ENCODE measurements at places on chromosomes 3 and 15.

DNA sequence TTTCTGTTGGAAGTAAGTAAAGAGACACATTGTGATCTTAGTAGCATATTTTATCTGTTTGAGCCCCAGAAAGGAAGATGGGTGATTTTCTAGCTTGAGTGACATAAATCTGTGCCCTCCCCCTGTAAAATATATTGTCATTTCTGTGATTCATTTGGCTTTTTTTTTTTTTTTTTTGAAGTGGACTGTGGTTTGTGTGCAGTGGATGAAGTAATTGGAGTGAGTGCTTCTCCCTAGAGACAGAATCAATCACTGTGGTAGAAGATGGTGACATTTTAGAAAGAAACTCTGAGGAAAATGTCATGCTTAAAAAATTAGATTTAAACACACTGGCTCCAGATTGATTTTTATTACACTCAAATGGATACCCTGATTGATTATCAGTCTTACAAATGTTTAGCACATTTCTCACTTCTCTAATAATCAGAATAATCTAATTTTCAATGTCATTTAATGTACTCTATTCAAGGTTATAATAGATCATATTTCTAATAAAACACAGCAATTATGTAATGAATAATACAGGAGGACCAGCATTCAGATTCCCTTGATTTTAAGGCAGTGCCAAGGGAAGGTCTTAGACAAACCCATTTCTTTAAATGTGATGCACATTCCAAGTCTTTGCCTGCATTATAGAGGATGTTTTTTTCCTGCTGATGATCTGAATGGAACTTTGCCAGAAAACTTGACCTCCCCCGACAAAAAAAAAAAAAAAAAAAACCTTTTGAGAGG lies 116.6 kb downstream of the TOP2B start:
- DNase-seq = no peak
- no peak overlapping the region for H3K27ac ChIP-seq
- peaks cover 16% of the 10 kb centered on the region for H3K4me1 ChIP-seq
- H3K4me3 ChIP-seq = no peak overlapping the region
- H3K27me3 ChIP-seq = no peaks in the 10 kb centered on the region
- H3K36me3 ChIP-seq = no peaks in the 10 kb centered on the region

DNA sequence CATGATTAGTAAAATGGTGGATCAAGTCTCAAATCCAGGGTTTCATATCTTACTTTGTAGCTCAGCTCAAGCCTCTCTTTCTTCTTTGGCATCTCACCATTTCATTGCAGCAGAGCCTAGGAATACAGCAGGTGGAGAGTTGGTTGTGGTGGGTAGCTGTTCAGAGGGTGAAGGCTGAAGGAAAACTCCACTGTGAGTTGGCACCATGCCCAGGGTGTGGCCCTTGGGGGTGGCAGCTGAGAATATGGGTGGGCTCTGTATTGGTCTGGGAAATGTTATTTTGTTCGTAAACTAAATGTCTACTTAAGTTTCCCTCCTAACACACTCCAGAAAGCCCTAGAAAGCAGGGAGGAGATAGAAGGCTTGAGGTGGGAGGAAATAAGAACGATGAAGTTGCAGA lies 1.7 kb upstream of the MAP1A start:
- H3K27ac ChIP-seq = peak overlapping the region; percentile 79
- peaks cover 6% of the 10 kb centered on the region for H3K36me3 ChIP-seq
- no peaks in the 10 kb centered on the region for H3K27me3 ChIP-seq

GRCh38 chr15:90705212-90705611 lies 11.9 kb upstream of the BLM start:
- DNase-seq = no peak
- no peaks in the 10 kb centered on the region for H3K36me3 ChIP-seq
- no peaks in the 10 kb centered on the region for H3K4me1 ChIP-seq
- H3K4me3 ChIP-seq = no peak overlapping the region

DNA sequence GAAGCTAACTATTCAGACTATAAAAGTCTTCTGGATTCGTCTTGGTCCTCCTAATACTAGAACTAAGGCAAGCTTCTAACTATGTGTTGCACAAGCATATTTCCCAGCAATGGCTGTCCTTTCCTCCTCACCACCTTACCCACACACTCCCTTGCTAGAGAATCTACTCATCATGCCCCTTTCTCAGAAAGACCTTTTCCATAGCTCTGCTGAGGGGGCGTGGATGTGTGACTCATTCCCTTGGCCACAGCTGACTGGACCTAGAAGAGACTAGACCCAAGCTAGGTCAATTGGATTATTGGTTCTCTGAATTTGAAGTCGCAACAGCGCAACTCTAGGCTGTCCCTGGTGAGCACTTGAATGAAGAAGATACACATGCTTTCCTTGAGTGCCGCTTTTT lies 47.1 kb downstream of the ERC2 start:
- no peak overlapping the region for H3K4me3 ChIP-seq
- H3K4me1 ChIP-seq = no peaks in the 10 kb centered on the region
- H3K36me3 ChIP-seq = no peaks in the 10 kb centered on the region
- DNase-seq = no peak

- peak overlapping the region; percentile 52 for H3K27ac ChIP-seq
- no peak overlapping the region for H3K4me3 ChIP-seq
- no peaks in the 10 kb centered on the region for H3K27me3 ChIP-seq
- no peak for DNase-seq
Measured at GRCh38 chr3:52670621-52671521, 14.8 kb downstream of the PBRM1 start.

- no peaks in the 10 kb centered on the region for H3K27me3 ChIP-seq
- no peaks in the 10 kb centered on the region for H3K36me3 ChIP-seq
- peaks cover 17% of the 10 kb centered on the region for H3K4me1 ChIP-seq
- DNase-seq = no peak
- H3K4me3 ChIP-seq = no peak overlapping the region
Measured at GRCh38 chr3:29065211-29065785, 215.6 kb upstream of the RBMS3 start.

DNA sequence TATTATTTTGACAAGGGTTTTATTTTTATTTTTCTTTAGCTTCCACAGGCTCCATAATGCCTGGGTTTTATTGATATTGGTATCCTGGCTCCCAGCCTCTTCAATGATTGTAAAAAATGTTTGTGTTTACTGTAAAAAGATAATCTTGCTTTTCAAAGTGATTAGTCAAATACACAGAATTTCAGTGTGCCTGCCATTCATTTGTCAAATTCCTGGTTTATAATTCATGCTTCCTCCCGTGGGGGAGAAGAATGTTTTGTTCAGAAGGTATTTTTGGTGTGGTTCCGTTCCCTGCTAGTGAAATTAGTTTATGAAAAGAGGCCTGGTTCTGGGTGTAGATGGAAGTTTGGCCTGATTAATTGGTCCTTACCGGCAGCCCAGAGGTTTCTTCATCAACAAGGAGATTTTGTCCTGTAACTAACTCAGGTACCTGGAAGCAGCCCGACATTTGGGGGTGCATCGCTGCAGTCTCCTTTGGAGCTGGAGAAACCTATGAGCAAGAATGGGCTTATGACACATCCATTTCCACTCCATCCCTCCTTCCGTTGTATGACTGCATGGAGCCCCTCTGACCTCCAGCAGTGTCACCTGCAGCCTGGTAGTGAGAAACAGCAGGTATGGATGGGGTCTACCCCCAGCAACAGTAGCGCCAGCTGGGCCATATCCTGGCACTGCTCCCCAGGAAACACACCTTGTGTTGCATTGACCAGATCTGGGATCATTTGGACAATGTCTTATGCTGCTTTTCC lies 101.5 kb downstream of the PGPEP1L start:
- peaks cover 29% of the 10 kb centered on the region for H3K4me1 ChIP-seq
- peaks cover 16% of the 10 kb centered on the region for H3K36me3 ChIP-seq
- peak overlapping the region; percentile 40 for H3K27ac ChIP-seq
- H3K4me3 ChIP-seq = no peak overlapping the region
- H3K27me3 ChIP-seq = no peaks in the 10 kb centered on the region
- DNase-seq = no peak

DNA sequence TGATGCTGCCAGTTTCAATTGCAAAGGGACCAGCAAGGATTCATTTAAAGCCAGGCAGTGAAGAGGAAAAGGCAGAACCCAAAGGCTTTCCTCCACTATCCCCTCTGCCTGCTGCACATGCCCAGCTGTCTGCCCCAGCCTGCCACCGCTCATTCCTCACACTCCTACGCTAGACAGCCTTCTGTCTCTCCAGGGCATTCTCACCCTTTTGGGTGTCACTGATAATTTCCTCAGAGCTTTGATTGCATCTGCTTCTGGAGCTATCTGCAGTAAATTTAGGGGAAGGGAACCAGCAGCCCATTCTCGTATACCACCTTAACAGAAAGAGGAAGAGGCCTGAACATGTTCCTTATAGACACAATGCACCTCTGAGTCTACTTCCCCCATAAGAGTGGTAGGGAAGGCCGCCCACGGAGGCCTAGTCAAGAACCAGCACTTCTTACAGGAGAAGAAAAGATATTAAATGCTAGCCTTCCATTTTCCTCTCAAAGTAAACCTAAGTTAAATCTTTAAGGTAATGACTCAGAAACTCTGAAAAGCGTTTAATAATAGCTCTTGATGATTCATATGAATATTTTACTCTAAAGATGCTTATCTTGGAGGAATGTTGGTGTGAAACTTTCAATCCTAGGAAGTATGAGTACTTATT lies 20.9 kb downstream of the NUDT16 start:
- H3K4me1 ChIP-seq = no peaks in the 10 kb centered on the region
- no peak overlapping the region for H3K27ac ChIP-seq
- no peaks in the 10 kb centered on the region for H3K27me3 ChIP-seq
- H3K36me3 ChIP-seq = no peaks in the 10 kb centered on the region
- DNase-seq = no peak
- H3K4me3 ChIP-seq = no peak overlapping the region

DNA sequence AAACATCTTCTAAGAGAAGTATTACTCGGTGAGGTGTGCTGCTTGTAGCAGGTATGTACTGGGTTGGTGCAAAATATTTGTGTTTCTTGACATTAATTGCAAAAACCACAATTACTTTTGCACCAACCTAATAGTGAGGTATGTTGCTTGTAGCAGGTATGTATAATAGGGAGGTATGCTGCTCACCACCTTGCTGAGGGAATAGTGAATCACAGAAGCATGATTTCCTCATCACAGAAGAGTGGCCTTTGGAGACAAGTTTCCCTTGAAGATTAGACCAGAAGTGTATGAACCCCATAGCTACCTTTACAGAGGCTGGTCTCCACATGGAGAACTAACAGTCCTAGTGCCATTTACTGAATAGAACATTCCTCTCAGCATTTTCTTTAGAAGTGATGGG lies 15.5 kb downstream of the DCP1A start:
- peaks cover 11% of the 10 kb centered on the region for H3K36me3 ChIP-seq
- H3K4me3 ChIP-seq = no peak overlapping the region
- no peak overlapping the region for H3K27ac ChIP-seq
- no peak for DNase-seq
- H3K4me1 ChIP-seq = peaks cover 11% of the 10 kb centered on the region

DNA sequence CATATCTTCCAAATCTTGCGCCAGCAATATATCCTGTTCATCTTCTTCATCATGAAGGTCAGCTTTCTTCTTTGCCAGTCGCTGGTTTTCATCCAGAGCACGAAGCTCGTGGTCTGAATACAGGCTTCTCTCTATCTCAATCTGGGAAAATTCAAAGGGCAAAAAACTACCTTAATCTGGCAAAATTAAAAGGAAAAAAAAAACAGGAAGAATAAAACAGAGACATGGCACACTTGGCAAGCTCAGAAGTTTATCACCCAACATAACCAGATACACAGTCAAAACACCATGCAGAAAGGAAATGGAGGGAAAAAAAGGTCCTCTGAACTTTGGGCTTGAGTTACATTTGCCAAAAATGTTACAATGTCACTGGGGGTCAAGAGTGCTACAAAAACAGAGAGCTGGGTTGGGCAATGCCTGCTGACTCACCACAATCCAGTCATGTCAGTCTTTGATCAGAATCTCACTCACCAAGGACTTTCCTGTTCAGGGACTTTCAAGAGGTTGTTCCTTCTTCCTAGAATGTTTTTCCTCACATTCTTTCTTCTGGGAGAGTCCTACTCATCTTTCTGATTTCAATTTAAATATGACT lies 1.5 kb downstream of the MRPL46 start:
- H3K36me3 ChIP-seq = peaks cover 54% of the 10 kb centered on the region
- no peak overlapping the region for H3K27ac ChIP-seq
- peak overlapping the region; percentile 87 for H3K4me3 ChIP-seq
- peaks cover 32% of the 10 kb centered on the region for H3K4me1 ChIP-seq
- H3K27me3 ChIP-seq = no peaks in the 10 kb centered on the region

DNA sequence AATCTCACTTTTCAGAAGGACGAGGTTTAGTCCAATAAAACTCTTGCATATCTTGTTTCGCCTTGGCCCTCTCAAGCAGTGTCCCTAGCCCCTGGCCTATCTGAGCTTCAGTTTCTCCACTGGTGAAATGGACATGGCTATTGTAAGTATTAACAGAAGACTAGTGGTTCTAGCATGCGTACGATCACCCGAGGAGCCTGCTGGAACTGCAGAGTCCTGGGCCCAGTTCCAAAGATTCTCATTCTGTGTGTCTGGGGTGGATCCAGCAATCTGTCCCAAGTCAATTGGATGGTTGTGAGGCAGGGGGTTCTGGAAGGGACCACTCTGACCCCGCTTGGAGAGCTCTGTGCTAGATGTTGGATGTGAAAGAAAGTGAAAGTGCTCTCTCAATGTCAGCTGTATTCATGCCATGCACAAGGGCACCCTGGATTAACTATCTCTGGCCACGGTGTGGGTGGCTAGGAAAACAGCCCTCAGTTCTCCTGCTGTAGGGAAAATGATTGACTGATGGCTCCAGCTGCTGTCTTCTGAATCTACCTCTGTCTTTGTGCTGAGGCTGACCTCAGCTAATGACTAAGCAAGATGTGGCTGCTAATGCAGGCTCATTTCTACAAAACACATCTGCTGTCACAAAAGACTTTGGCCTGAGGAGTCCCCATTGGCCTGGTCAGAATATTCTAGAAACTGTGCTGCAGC lies 1.9 kb upstream of the PLA1A start:
- DNase-seq = no peak
- peaks cover 40% of the 10 kb centered on the region for H3K4me1 ChIP-seq
- no peak overlapping the region for H3K27ac ChIP-seq
- H3K4me3 ChIP-seq = peak overlapping the region; percentile 35

- H3K27me3 ChIP-seq = no peaks in the 10 kb centered on the region
- no peaks in the 10 kb centered on the region for H3K36me3 ChIP-seq
- no peaks in the 10 kb centered on the region for H3K4me1 ChIP-seq
- DNase-seq = no peak
Measured at GRCh38 chr3:104717828-104718196, 648.9 kb upstream of the ALCAM start.

GRCh38 chr3:20052851-20053250 lies 12.6 kb downstream of the KAT2B start:
- no peak for DNase-seq
- no peak overlapping the region for H3K27ac ChIP-seq
- H3K27me3 ChIP-seq = no peaks in the 10 kb centered on the region
- peaks cover 61% of the 10 kb centered on the region for H3K4me1 ChIP-seq
- H3K4me3 ChIP-seq = no peak overlapping the region

GRCh38 chr3:126309861-126310655 lies 47.1 kb downstream of the KLF15 start:
- H3K4me3 ChIP-seq = no peak overlapping the region
- no peaks in the 10 kb centered on the region for H3K4me1 ChIP-seq
- no peaks in the 10 kb centered on the region for H3K36me3 ChIP-seq
- no peak overlapping the region for H3K27ac ChIP-seq
